ENCODE measurements at places on chromosomes 3 and 15. TPM values are rescaled to one million over a fixed set of nuclear protein-coding genes. Genes with fewer than 3 reads are reported as not detected.

- no peak for DNase-seq
- H3K27me3 ChIP-seq = no peaks in the 10 kb centered on the region
- no peak overlapping the region for H3K4me3 ChIP-seq
- H3K36me3 ChIP-seq = no peaks in the 10 kb centered on the region
Measured at GRCh38 chr3:2525968-2526367, 427.3 kb downstream of the CNTN4 start.

GRCh38 chr3:134544316-134544715, 58.5 kb downstream of the CEP63 start:
- H3K4me3 ChIP-seq = no peak overlapping the region
- H3K4me1 ChIP-seq = peaks cover 4% of the 10 kb centered on the region
- H3K27ac ChIP-seq = no peak overlapping the region
- DNase-seq = no peak

CYP8B1 gene
- not detected for total RNA-seq

DNA sequence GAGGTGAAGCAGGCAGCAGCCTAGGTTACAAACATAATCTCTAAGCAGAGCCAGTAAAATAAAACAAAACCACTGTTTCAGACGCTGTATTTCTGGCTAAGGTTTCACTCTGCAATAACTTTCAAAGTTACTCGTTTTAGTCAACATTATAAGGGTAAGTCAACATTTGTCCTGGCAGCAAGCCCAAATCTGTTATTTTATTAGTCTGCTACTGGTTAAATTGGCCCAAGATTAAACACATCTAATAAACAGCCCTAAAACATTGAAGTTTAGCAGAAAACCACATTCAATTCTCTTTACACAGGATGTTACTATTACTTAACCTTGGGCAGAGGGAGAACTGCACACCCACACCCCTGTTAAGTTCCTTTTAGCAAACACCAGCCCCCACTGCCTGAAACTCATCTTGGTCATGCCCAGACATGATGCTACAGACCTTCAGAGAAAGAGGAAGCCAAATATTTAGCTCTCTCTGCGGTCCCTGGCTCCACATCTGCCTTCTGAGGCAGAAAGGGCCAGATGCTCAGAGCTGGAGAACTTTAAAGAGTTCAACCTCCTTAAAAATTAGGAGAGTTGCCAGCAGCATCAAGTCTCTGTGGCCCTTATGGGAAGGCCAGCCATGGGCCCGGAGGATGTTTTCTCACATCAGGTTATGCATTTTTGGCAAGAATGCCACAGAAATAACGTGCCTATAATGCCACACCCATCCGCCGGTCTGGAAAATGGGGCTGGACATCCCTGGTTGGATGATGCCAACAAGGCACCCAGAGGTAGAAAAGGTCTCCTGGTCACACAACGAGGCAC, 17.9 kb downstream of the ARHGEF3 start:
- no peak overlapping the region for H3K4me3 ChIP-seq
- no peak overlapping the region for H3K27ac ChIP-seq
- peaks cover 5% of the 10 kb centered on the region for H3K4me1 ChIP-seq
- H3K27me3 ChIP-seq = no peaks in the 10 kb centered on the region

- H3K27ac ChIP-seq = no peak overlapping the region
- no peaks in the 10 kb centered on the region for H3K27me3 ChIP-seq
- H3K4me3 ChIP-seq = no peak overlapping the region
- DNase-seq = no peak
- H3K36me3 ChIP-seq = peaks cover 22% of the 10 kb centered on the region
Measured at GRCh38 chr3:33848624-33849347, 50.4 kb downstream of the PDCD6IP start.

GNB4 gene
- total RNA-seq = 19.9 TPM

DNA sequence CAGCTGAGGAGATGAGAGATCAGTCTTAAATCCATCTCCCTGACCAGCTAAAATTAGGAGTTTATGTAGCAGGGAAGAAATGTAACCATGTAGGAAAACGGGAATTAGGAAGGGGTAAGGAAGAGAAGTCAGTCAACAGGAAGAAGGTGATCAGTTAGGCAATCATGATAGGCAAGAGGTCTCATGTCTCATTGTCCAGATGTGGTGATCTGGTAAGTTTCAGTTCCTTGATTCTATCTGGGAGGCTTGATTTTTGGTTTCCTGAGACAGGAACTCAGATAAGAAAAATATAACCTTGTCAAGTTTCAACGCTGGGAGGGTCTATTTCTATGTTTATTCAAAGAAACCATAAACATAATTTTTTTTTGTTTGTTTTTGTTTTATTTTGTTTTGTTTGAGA, 40.3 kb upstream of the TBC1D5 start:
- no peaks in the 10 kb centered on the region for H3K27me3 ChIP-seq
- H3K36me3 ChIP-seq = no peaks in the 10 kb centered on the region
- H3K4me1 ChIP-seq = no peaks in the 10 kb centered on the region

CCR9 gene
- 0.27 TPM for total RNA-seq

RYR3 gene
- 0.42 TPM for total RNA-seq

DNA sequence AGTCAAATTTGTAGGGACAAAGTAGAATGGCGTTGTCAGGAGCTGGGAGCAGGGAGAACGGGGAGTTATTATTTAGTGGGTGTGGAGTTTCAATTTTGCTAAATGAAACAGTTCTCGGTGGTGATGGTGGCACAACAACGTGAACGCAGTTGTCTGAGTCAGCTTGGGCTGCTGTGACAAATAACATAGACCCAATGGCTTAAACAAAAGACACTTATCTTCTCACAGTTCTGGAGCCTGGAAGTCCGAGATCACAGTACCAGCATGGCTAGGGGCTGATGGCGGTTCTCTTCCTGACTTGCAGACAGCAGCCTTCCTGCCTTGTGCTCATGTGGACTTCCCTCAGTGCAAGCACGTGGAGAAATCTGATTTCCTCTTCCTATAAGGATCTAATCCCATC, 90.2 kb downstream of the CHSY1 start:
- no peak overlapping the region for H3K4me3 ChIP-seq
- H3K27ac ChIP-seq = peak overlapping the region; percentile 91
- H3K36me3 ChIP-seq = no peaks in the 10 kb centered on the region
- H3K4me1 ChIP-seq = peaks cover 24% of the 10 kb centered on the region
- no peak for DNase-seq
- no peaks in the 10 kb centered on the region for H3K27me3 ChIP-seq

DNA sequence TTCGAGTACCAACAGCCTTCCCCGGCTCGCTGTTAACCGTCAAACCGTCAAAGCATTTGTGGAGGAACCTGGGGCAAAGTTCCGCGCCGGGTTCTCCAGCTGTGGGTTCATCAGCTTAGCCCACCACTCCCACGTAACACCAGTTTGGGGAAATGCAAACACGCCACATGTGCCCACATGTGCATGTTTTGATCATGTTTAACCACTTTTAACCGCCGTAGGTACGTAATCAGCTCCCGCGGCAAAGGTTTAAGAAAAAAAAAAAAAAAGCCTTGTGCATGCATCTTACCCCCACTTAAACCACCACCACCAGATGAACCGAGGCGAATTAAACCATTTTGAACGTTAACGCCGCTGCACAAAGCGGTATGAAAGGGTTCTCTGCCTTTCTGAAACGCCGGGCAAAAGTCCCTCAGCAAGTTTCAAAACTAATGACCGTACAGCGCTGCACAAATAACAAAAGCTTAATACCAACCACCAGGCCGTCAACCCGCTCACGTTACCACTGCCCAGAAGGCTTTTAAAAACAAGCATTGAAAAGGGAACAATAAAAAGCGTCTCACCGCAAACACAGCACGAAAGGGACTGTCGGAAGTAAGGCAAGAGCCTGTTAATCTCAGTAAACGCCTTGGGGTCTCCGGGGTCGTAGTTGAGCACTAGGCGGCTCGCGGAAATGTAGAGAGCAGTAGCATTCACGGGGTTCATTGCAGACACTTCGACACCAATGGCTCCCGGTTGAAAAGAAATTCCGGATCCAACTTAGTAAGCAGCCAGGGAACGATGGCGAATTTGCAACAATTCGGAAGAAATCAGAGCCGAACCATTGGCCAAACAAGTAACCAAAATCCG, 1.5 kb downstream of the MSL2 start:
- H3K36me3 ChIP-seq = no peaks in the 10 kb centered on the region
- peaks cover 20% of the 10 kb centered on the region for H3K4me1 ChIP-seq
- DNase-seq = peak; percentile 46
- H3K27ac ChIP-seq = peak overlapping the region; percentile 99

GRCh38 chr3:55584716-55585368, 97.7 kb upstream of the WNT5A start:
- H3K36me3 ChIP-seq = no peaks in the 10 kb centered on the region
- H3K27me3 ChIP-seq = no peaks in the 10 kb centered on the region
- no peak overlapping the region for H3K4me3 ChIP-seq
- H3K27ac ChIP-seq = peak overlapping the region; percentile 73
- DNase-seq = no peak

DNA sequence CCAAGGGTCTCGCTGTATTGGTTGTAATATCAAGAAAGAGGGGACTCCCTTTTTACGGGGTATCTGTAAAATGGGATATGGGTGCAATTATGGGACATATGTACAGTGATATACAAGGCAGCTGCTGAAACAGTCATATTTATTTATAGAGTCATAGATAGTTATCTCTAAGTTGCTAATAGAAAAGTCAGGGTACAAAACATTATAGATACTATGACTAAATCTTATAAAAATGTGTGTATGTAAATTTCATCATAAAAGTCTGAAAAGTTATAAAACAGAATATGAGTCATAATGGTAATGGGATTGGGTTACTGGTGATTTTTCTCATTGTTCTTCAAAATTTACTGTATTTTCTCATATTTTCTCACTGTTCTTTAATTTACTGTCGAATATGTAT, 344.9 kb upstream of the SLCO3A1 start:
- no peak overlapping the region for H3K4me3 ChIP-seq
- DNase-seq = peak; percentile 20
- H3K27me3 ChIP-seq = no peaks in the 10 kb centered on the region
- no peak overlapping the region for H3K27ac ChIP-seq

GRCh38 chr3:8567784-8568575, 66.4 kb downstream of the LMCD1 start:
- no peaks in the 10 kb centered on the region for H3K27me3 ChIP-seq
- no peak overlapping the region for H3K4me3 ChIP-seq
- DNase-seq = no peak

CHSY1 gene
- 28.0 TPM for total RNA-seq

GRCh38 chr3:177795216-177795615, 597.9 kb upstream of the TBL1XR1 start:
- no peak overlapping the region for H3K4me3 ChIP-seq
- no peaks in the 10 kb centered on the region for H3K4me1 ChIP-seq
- no peak for DNase-seq
- H3K27ac ChIP-seq = no peak overlapping the region
- H3K27me3 ChIP-seq = no peaks in the 10 kb centered on the region

- DNase-seq = peak; percentile 47
- no peak overlapping the region for H3K4me3 ChIP-seq
- H3K27ac ChIP-seq = no peak overlapping the region
- no peaks in the 10 kb centered on the region for H3K27me3 ChIP-seq
- H3K36me3 ChIP-seq = no peaks in the 10 kb centered on the region
- H3K4me1 ChIP-seq = no peaks in the 10 kb centered on the region
Measured at GRCh38 chr15:92429378-92430068, 35.8 kb downstream of the ST8SIA2 start.

Data from cardiac muscle cell (in vitro differentiated cells and primary cell).